K562 (cell line): ENCODE measurements at places on chromosomes 4 and X. TPM values are rescaled to one million over a fixed set of nuclear protein-coding genes. Genes with fewer than 3 reads are reported as not detected.

- H3K27me3 ChIP-seq, result no peaks in the 10 kb centered on the region
- H3K4me1 ChIP-seq, result no peaks in the 10 kb centered on the region
- H3K4me3 ChIP-seq, result no peak overlapping the region
- no peak overlapping the region for H3K27ac ChIP-seq
Observed at GRCh38 chrX:121931567-121931966, 884.2 kb downstream of the GLUD2 start.

- H3K27me3 ChIP-seq, result no peaks in the 10 kb centered on the region
- H3K4me1 ChIP-seq, result no peaks in the 10 kb centered on the region
- H3K36me3 ChIP-seq, result no peaks in the 10 kb centered on the region
Observed at GRCh38 chr4:87465739-87466366, 43.5 kb downstream of the NUDT9 start.

GRCh38 chrX:71107762-71108360, 1.3 kb upstream of the CXorf65 start:
- H3K27ac ChIP-seq, result peak overlapping the region; percentile 58
- H3K4me3 ChIP-seq, result no peak overlapping the region
- H3K4me1 ChIP-seq, result peaks cover 76% of the 10 kb centered on the region
- DNase-seq, result peak; percentile 69
- H3K36me3 ChIP-seq, result no peaks in the 10 kb centered on the region

DNA sequence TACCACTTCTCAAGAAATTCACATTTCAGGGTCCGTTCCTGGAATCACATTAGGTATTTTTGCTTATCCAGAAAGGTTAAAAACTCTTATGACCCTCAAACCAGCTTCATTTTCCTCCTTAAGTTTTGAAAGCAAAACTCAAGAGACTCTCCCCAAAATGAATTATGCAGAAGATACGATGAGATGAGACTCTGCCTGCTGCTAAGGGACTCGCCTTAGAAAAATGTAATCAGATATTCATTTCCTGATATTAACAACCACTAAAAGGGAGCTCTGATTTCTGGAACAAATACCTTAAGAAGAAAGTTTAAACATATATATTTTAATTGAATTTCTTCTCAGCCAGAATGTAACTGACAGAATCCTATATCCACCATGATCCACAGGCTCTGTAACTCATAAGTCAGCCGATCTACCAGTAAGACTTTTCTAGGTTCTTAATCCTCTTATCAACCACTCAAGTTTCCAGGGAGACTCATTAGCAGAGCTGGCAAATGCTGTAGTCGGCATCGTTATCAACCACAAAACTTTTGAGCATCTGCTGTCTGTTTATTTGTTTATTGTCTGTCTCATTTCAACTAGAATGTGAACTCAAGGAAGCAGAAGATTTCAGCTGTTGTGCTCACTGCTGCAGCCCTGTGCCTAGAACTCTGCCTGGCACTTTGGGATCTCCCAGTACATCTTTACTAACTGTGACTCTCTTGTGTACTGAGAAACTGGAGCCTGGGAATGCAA, 112.5 kb downstream of the LDB2 start:
- H3K36me3 ChIP-seq, result no peaks in the 10 kb centered on the region
- no peak overlapping the region for H3K4me3 ChIP-seq
- peaks cover 5% of the 10 kb centered on the region for H3K27me3 ChIP-seq
- DNase-seq, result no peak
- H3K27ac ChIP-seq, result no peak overlapping the region

- no peaks in the 10 kb centered on the region for H3K4me1 ChIP-seq
- H3K27me3 ChIP-seq, result no peaks in the 10 kb centered on the region
- DNase-seq, result no peak
- H3K4me3 ChIP-seq, result no peak overlapping the region
Observed at GRCh38 chr4:46462733-46463132, 72.8 kb upstream of the GABRA2 start.

Gene LRCH2
- 2.6 TPM in 2 replicates for total RNA-seq

Gene TEX13C
- total RNA-seq, result not detected in 2 replicates

Gene DRD5
- total RNA-seq, result not detected in 2 replicates

DNA sequence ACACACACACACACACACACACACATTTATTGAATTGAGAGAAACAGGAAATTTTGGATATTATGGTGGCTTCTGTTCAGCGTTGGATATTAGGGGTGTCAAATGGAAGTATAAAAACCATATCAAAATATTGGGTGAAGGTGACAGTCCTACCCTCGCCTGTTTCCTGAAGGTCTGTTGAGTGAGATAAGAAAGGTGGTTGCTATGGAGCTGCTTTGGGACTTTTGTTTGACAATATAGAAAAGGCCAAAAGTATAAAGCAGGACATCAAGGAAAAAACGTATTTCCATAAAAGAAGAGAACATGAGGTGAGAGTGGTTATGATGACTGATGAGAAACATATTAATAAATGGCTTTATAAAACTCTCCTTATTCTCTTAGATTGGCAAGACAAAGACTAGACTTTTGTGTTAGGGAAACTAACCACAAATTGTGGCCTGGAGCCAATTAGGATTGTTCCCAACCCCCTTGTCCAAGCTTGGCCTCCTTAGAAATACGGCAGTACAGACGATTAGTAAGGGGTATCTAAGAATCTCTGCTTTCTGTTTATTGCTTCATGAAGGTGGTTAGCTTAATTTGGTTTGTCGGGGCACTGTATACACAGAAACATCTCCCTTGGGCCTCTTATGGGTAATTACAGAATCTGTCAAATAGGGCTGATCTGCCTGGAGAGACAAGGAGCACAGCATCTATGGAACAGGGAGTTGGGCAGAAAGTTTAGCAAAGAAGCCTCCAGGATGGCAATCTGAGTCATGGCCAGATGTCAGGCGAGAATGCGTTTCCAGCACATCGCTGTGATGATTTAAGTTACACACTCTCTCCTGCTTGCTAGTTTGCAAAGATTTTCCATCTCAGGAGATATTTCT, 198.0 kb downstream of the CBR4 start:
- no peak overlapping the region for H3K4me3 ChIP-seq
- no peak overlapping the region for H3K27ac ChIP-seq
- no peaks in the 10 kb centered on the region for H3K4me1 ChIP-seq
- DNase-seq, result no peak
- no peaks in the 10 kb centered on the region for H3K36me3 ChIP-seq
- H3K27me3 ChIP-seq, result no peaks in the 10 kb centered on the region; the same call in 1 of the 2 replicates

DNA sequence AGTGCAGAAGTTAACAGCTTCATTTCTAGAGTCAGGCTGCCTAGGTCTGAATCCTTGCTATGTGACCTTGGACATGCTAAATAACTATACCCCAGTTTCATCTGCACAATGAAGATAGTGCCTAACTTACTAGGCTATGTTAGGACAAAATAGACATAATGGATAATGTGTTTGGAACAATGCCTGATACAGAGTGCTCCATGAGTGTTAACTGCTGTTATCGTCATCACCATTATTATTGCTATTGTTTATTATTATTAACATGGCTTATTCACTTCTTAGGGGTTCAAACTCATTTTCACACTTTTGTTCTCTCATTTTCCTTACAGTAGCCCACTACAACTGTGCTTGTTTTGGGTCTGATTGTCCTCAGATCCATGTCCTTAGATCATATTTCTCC, 467.7 kb downstream of the SH2D1A start:
- H3K4me3 ChIP-seq, result no peak overlapping the region
- H3K36me3 ChIP-seq, result no peaks in the 10 kb centered on the region
- peaks cover 6% of the 10 kb centered on the region; the same call in 2 of the 3 replicates for H3K4me1 ChIP-seq
- no peak for DNase-seq
- no peaks in the 10 kb centered on the region for H3K27me3 ChIP-seq
- no peak overlapping the region for H3K27ac ChIP-seq

DNA sequence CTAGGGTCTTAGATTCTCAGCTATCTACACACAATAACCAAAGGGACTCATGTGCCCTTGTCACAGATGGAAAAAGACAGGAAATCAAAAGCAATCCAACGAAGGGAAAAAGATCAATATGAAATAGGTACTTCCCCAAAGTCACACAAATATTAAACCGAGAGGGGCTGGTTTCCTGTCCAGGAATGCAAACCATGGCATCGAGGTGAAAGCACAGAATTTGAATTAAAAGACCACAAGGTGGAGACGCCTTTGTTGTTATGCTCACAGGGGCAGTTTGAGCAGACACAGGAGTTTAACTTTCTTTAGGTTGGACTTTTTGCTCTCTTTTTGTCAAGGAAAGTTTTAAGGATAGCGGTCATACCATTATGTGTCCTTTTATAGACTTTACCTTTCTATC, 14.3 kb downstream of the H2BW1 start:
- DNase-seq, result no peak
- no peaks in the 10 kb centered on the region for H3K36me3 ChIP-seq
- H3K4me3 ChIP-seq, result no peak overlapping the region

- DNase-seq, result no peak
- H3K27ac ChIP-seq, result no peak overlapping the region
- no peaks in the 10 kb centered on the region for H3K27me3 ChIP-seq
- H3K4me3 ChIP-seq, result no peak overlapping the region
Observed at GRCh38 chr4:100782356-100782755, 264.5 kb upstream of the EMCN start.

DNA sequence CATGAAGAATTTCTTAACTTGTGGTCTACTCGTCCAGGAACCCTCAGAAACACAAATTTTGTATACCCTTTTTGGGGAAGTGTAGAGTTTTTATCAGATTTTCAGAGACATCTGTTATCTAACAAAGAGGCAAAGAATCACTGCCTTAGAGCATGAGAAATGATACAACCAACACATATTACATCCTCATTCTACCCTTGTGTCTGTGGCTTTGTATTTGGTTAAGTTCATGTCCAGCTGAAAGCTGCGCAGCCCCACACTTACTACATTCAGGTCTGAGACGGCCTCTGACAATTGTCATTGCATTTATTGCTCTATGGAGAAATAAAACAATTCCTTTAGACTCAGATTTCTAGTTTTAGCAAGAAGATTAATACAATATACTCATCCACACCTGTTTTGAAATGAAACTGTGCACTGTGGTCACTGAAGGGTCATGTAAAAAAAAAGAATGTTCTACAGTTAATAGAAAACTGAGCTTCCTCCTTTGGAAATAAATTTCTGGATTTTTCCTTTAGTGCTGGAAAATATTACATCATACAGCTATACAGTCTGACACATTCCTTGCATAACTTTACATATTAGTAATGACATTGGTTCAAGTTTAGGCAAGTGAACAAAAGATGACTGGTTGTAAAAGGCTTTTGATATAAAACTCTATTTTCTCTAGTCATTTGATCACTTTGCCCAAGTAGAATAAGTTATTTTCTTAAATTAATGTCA, 39.8 kb downstream of the GLRB start:
- DNase-seq, result no peak
- no peak overlapping the region for H3K27ac ChIP-seq
- no peaks in the 10 kb centered on the region for H3K36me3 ChIP-seq
- H3K27me3 ChIP-seq, result no peaks in the 10 kb centered on the region
- H3K4me1 ChIP-seq, result no peaks in the 10 kb centered on the region

- H3K27me3 ChIP-seq, result no peaks in the 10 kb centered on the region
- no peak for DNase-seq
- no peak overlapping the region for H3K4me3 ChIP-seq
- no peaks in the 10 kb centered on the region for H3K36me3 ChIP-seq
- no peaks in the 10 kb centered on the region for H3K4me1 ChIP-seq
- no peak overlapping the region for H3K27ac ChIP-seq
Observed at GRCh38 chr4:103496800-103497199, 223.0 kb downstream of the TACR3 start.

Gene AMTN
- not detected in 2 replicates for total RNA-seq

- no peaks in the 10 kb centered on the region for H3K27me3 ChIP-seq
- no peaks in the 10 kb centered on the region for H3K36me3 ChIP-seq
- H3K4me3 ChIP-seq, result no peak overlapping the region
- H3K4me1 ChIP-seq, result no peaks in the 10 kb centered on the region
- H3K27ac ChIP-seq, result no peak overlapping the region
Observed at GRCh38 chrX:23524467-23524866, 142.8 kb upstream of the PRDX4 start.

DNA sequence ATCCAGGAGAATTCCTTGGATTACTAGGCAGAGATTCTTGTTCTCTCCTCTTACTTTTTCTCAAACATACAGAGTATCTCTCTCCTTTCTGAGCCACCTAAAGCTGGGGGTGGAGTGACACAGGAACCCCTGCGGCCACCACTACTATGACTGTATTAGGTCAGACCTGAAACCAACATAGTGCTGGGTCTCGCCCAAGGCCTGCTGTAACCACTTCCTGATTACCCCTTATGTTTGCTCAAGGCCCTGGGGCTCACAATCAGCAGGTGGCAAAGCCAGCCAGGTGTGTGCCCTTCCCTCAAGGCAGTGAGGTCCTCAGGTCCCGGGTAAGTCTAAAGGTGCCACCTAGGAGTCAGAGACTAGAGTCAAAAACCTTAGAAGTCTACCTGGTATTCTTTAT, 166.4 kb downstream of the PARM1 start:
- no peak for DNase-seq
- no peak overlapping the region for H3K4me3 ChIP-seq
- H3K27me3 ChIP-seq, result no peaks in the 10 kb centered on the region
- H3K27ac ChIP-seq, result no peak overlapping the region

Gene UFSP2
- total RNA-seq, result 20.7 and 24.5 TPM in 2 replicates

DNA sequence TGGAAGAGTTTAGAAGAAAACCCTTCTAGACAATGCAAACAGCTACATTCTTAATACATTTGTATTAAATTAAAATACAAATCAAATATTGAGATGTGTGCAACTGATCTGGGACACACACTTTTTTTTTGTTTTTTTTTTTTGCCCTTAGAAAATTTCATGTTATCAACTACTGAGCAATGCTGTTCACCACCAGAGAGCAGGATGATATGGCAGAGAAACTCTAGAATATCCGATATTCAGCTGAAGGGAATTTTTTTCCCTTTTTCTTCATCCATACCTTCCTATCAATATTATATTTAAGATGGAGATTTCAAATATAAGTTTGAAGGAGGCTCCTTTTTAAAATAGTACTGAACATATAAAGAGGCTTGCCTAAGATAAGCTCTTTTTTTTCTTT, 1.0 kb downstream of the NDST3 start:
- no peaks in the 10 kb centered on the region for H3K27me3 ChIP-seq
- no peak overlapping the region for H3K27ac ChIP-seq
- no peak overlapping the region for H3K4me3 ChIP-seq
- no peaks in the 10 kb centered on the region for H3K36me3 ChIP-seq
- H3K4me1 ChIP-seq, result no peaks in the 10 kb centered on the region

- H3K36me3 ChIP-seq, result no peaks in the 10 kb centered on the region
- H3K4me3 ChIP-seq, result no peak overlapping the region
- H3K4me1 ChIP-seq, result no peaks in the 10 kb centered on the region
- DNase-seq, result no peak
- H3K27ac ChIP-seq, result no peak overlapping the region
Observed at GRCh38 chr4:140724760-140725159, 31.4 kb downstream of the TBC1D9 start.

DNA sequence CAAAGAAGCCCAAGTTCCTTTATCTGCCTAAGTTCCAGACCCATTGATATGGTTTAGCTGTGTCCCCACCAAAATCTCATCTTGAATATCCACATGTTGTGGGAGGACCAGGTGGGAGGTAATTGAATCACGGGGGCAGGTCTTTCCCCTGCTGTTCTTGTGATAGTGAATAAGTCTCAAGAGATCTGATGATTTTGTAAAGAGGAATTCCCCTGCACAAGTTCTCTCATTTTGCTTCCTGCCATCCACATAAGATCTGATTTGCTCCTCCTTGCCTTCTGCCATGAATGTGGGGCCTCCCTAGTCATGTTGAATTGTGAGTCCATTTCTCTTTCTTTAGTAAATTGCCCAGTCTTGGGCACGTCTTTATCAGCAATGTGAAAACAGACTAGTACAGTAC, 860.2 kb downstream of the FSTL5 start:
- DNase-seq, result no peak
- H3K36me3 ChIP-seq, result no peaks in the 10 kb centered on the region
- no peak overlapping the region for H3K4me3 ChIP-seq
- H3K4me1 ChIP-seq, result no peaks in the 10 kb centered on the region

Gene PNMA6F
- total RNA-seq, result not detected in 2 replicates

Gene IL2RG
- total RNA-seq, result 18.0 and 19.7 TPM in 2 replicates

GRCh38 chrX:139720136-139720535, 12.2 kb upstream of the MCF2 start:
- DNase-seq, result no peak
- H3K36me3 ChIP-seq, result no peaks in the 10 kb centered on the region
- no peak overlapping the region for H3K4me3 ChIP-seq
- no peaks in the 10 kb centered on the region for H3K4me1 ChIP-seq
- H3K27me3 ChIP-seq, result no peaks in the 10 kb centered on the region

Gene ZMAT1
- 0.04 TPM in 1 of 2 replicates, not detected in the other for total RNA-seq
